Hematopoietic multipotent progenitor cell (in vitro differentiated cells): ENCODE measurements at places on chromosomes 5 and 9.
A peak's percentile ranks its signal among the peaks of the same experiment; 100 is the strongest.

DNA sequence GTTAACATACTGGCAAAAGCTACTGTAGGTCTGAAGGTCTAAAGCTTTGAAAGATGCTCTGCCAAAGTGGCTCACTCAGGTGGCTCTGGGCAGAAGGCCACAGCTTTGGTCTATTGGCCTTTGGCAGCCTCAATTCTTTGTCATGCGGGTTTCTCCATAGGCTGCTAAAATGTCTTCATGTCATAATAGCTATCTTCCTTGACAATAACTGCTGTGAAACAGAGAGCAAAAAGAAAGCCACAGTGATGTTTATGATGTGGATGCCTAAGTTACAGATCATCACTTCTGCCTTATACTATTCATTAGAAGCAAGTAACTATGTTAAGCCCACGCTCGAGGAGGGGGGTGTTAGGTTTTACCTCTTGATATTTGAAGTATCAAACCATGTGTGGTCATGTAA is 906.1 kb upstream of the CDH9 start:
- no peak for DNase-seq

GRCh38 chr5:60893521-60893920 is 49.5 kb upstream of the ELOVL7 start:
- no peak for DNase-seq

DNA sequence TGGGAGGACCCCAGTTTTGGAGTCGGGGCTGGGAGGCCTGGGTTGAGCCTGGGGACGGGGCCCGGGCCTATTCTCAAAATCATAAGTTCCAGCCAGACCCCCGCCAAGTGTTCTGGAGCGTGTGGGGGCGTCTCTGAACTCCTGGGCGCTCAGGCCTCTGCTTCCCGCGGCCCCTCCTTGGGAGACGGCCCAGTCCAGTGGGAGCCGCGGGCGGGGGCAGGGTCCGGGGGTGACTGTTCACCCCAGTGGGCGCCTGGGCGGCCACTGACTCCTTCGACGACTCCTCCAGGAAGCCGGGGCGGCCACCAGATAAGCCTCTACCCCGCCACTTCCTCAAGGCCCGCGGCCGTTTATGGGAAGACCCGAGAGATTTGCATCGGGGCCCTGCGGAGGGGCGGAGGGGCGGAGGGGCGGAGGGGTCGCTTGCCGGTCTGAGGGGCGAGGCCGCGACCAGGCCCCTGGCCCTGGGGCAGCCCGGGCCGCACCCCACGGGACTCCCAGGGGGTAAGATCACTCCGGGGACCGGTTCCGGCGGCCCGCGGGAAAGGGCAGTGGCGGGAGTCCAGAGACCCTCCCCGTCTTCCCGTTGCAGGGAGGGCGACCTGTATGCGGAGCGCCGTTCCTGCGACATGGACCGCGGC is 655 bp downstream of the TOR4A start:
- DNase-seq: peak; percentile 43

DNA sequence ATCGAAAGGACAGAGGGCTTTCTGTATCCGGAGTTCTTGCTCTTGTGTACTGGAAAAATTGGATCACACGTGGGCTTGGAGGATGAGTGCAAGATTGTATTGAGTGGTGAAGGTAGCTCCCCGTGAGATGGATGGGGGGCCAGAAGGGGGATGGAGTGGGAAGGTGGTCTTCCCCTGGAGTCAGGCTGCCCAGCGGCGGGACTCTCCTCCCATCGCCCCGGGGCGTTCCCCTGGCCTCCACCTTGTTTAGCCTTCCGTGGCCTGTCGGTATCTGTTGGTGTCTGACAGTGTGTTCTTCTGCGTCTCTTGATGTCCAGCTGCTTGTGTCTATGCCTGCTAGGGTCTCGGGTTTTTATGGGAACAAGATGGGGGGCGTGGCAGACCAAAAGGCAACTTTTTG is 54.6 kb upstream of the GABRA6 start:
- DNase-seq: no peak

GRCh38 chr5:18068826-18069225 is 434.6 kb downstream of the TAF11L14 start:
- DNase-seq: no peak

DNA sequence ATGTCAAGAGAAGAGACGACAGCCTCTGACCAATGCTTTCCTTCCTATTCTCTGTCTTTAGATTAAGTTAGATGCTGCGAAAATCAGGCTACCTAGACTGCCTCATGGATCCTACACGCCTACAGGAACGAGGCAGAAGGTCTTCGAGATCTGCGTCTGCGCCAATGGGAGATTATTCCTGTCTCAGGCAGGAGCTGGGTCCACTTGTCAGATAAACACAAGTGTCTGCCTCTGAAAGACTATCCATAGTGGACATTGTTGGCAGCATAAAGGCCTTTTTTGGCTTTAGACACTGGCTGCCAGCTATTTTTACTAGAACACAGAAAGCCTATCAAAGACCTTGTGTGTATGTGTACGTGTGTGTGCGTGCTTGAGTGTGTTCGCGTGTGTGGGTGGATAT is 90.9 kb upstream of the PPP1R2B start:
- DNase-seq: no peak

DNA sequence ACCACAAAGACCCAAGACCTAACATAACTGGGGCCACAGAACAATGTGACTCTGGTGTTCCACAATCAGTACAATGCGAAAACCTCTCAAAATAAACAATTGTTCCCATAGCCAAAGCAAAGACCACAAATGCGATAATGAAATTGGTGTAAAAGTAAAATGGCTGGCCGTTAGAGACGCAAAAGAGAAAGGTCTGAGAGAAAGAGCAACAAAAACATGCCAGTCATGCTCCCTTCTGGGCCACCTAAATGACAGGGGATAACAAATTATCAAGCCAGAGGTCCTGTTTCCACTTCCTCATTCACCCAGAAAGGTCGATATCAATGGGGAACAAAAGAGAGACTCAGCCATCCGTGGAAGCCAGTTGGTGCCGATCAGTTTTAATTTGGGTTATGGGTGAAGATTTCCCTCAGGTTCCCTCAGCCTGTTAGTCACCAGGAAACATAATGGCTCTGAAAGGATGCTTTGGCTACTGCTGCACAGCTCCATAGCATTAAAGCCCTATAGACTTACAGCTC is 9.2 kb upstream of the CFAP95 start:
- DNase-seq: peak; percentile 86

- DNase-seq: peak; percentile 27
Observed at GRCh38 chr5:78467752-78468357, 107.4 kb downstream of the SCAMP1 start.

- DNase-seq: no peak
Observed at GRCh38 chr9:75894566-75894965, 4.1 kb downstream of the PCSK5 start.

DNA sequence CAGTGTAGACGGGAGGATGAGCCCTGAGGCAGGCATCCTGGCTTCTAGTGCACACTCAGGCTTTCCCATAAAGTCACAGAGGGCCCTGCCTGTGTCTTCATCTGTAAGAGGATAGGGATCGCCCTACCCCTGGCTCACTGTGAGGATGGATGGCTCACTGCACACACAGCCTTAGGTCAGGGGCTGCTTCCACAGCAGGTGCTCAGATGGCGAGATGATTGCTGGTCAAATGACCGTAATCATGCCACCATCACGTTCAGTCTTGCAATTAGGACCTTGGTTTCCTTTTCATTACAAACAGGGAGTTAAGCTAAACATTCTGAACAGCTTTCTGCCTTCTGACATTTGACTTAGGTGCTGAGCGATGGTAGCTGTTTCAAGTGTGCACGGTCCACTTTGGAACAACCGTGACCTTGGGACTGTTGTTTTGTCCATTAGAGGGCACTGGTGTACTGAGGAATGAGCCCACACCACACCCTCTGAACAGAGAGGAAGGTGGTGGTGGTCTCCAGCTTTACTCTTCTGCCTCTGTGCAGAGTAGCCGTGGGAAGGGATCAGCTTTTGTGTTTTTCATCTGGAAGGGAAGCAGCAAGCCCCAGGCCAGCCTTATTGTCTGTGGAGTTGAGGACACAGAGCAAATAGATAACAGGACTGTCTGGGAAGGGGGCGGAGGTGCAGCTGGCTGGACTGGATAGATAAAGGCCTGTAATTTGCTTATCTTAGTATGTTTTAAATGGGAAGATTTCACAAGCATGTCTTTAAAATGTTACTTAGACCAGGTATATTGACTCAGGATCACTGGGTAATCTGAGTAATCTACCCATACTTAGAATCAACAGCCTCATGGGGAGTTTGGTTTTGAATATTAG is 183.1 kb downstream of the TRIO start:
- DNase-seq: no peak

DNA sequence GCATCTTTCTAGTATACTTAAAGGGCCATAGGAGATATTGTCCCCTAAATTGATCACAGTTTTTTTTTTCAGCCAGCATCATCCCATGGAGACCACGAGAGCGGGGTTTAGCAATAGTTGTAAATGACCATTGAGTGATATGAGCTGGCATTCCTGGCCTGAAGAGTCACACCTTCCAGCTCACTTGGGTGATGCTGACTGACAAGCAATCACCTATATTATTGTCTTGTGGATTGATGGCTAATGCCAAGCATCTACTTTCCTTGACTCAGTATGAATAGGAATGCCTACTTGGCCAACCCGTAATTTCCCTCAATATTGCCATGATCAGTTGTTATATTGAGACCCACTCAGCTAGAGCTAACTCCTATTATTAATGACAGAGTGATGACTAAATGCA is 70.5 kb downstream of the ADAMTSL1 start:
- DNase-seq: no peak

DNA sequence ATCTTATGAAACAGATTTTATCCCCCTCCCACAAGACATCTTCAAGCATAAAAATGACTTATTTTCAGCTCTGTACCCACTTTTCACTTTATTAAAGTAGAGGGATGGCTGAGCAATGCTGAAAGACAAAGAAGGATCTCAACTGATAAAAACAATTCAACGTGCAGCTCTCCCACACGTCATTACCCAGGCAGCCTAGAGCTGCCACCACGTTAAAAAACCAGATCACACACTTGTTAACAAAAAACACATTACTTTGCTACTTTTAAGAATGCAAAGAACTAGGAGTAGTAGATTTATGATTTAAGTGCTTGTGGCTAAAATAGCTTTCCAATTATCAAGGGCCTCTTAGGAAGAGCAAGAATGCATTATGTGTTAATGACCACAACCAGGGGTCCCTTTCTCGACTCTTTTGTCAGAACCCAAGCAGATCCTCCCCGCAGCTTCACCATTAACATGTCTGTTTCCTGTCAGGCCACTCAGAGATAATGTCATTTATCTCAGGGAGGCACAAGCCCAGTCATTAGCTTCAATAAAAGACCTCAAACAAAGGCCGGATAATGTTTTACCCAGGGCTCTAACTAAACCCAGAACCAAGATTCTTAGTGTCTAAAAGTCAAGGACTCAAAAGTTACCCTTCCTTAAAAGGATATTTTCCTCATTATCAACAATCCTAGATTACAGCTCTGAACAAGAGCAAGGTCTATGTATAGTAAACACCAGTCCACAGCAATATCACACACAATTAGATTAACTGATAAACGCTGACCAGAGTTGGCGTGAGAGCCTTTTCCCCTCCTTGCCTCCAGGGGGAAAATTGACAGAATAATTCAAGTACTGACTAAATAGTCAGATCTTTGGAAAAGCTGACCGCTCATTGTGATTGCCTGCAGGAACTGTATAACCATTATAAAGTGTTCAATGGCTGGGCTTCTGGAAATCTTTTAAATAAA is 7.5 kb downstream of the ZNF608 start:
- no peak for DNase-seq

GRCh38 chr5:118565335-118565971 is 422.9 kb downstream of the DTWD2 start:
- no peak for DNase-seq

GRCh38 chr5:123844873-123845272 is 332.9 kb downstream of the CSNK1G3 start:
- DNase-seq: no peak

GRCh38 chr5:168826246-168826725 is 247.1 kb upstream of the PANK3 start:
- no peak for DNase-seq

DNA sequence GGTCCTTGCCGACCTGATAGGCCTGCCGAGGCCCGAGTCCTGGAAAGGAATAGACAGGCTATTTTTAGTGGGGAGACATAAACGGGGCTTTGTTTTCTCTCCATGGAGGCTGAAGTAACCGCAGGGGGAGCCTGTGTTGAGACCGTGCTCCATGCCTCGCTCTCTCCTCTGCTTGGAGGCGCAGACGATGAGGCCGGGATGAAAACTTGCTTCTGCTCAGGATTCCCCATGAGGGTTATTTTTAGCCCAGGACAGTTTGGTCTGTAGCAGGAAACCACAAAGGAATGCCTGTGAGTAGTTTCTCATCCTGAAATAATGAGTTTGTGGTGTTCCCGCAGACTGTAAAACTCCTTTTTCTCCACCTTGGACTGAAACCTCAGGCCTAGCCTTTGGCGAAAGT is 81.9 kb upstream of the RARS1 start:
- DNase-seq: no peak

DNA sequence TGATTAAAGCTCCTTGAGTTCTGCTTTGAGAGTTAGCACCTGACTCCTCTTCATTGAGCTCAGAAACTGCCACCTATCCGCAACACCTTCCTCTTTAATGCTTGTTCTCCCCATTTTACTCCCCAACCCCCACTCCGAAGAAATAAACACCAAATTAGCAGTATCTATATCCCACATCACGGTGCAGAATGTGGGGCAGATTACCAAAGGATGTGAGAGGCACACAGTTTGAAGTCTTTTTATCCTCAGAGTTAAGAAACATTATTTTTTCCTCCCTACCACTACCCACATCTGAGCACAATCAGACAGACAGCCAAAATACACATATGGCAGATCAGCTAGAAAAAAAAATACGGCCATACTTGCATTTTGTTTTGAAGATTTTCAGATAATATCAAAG is 26.1 kb upstream of the IL7R start:
- no peak for DNase-seq

DNA sequence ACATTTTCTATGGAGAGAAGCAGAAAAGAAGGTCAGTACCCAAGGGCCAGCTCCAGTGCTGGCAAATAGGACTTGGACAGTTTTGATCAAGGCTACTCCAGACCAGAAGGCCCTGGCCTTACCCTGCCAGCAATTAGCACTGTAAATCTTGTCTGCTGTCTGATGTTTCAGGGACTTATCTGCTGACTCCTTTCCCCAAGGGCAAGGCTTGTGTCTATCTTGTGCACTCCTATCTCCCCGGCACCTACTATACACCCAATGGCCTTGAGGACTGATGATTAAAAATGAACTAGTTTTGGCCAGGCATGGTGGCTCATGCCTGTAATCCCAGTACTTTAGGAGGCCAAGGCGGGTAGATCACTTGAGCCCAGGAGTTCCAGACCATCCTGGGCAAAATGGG is 37.2 kb downstream of the POLR1E start:
- DNase-seq: no peak

DNA sequence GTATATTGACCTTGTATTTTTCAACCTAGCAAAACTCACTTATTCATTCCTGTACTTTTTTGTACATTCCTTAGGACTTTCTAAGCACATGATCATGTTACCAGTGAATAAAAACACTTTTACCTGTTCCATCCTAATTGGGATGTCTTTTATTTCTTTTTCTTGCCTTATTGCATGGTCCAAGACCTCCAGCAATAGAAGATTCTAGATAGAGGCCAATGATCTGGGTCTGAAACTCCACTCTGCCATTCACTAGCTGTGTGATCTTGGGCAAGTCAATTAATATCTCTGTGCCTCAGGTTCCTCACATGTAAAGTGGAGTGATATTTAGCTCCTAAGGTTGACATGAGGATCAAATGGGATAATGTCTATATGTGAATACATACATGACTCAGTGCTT is 8.5 kb upstream of the EXOSC2 start:
- no peak for DNase-seq
